ENCODE measurements at places on chromosomes 11 and 22. TPM values are rescaled to one million over a fixed set of nuclear protein-coding genes. Genes with fewer than 3 reads are reported as not detected.

FGF19 gene
- total RNA-seq, result not detected

C11orf87 gene
- total RNA-seq, result 0.07 TPM

TUG1 gene
- 107 TPM for total RNA-seq

TRIM77 gene
- not detected for total RNA-seq

ETS1 gene
- 87.7 TPM for total RNA-seq

MIF gene
- total RNA-seq, result 906 TPM

Measured in astrocyte (in vitro differentiated cells and primary cell).